ENCODE measurements at places on chromosomes 5 and 9. TPM values are rescaled to one million over a fixed set of nuclear protein-coding genes. Genes with fewer than 3 reads are reported as not detected.

GRCh38 chr9:112743216-112743836 lies 7.2 kb upstream of the SNX30 start:
- no peaks in the 10 kb centered on the region for H3K4me1 ChIP-seq
- H3K4me3 ChIP-seq: no peak overlapping the region
- H3K27me3 ChIP-seq: no peaks in the 10 kb centered on the region
- no peak overlapping the region for H3K27ac ChIP-seq
- DNase-seq: no peak
- no peaks in the 10 kb centered on the region for H3K36me3 ChIP-seq

DNA sequence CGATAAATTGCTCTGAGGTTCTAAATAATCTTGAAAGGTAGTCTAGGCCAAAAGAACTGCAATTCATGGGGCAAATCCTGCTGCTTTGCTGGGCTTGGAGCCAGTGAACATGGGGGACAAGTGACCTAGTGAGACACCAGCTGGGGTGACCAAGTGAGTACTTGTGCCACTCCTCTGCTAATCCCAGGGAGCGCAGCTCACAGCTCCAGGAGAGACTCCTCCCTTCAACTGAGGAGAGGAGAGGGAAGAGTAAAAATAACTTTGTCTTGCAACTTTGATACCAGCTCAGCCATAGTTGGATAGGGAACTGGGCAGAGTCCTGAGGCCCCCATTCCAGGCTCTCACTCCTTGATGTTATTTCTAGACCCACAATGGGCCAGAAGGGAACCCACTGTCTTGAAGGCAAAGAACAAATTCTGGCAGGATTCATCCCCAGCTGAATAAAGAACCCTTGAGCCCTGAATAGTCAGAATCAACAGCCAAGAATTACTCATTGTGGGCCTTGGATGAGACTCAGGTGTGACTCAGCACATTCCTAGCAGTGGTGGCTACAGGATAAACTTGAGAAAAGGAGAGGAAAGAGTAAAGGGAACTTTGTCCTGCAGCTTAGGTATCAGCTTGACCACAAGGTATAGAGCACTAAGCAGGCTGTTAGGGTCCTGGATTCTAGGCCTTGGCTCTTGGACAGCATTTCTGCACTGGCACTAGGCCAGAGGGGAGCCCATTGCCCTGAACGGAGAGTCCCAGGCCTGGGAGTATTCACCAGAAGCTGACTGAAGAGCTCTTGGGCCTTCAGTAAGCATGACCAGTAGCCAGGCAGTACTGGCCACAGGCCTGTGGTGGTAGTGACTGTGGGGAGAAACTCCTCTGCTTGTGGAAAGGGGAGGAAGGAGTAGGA lies 288.3 kb upstream of the CDH18 start:
- no peak for DNase-seq
- H3K4me3 ChIP-seq: no peak overlapping the region
- H3K27ac ChIP-seq: no peak overlapping the region

GRCh38 chr9:71683598-71684235 lies 84.6 kb downstream of the CEMIP2 start:
- no peak overlapping the region for H3K4me3 ChIP-seq
- H3K27me3 ChIP-seq: no peaks in the 10 kb centered on the region
- peaks cover 11% of the 10 kb centered on the region for H3K36me3 ChIP-seq
- no peak overlapping the region for H3K27ac ChIP-seq
- no peak for DNase-seq

GRCh38 chr5:66459728-66460127 lies 136.5 kb upstream of the MAST4 start:
- H3K4me1 ChIP-seq: no peaks in the 10 kb centered on the region
- H3K36me3 ChIP-seq: no peaks in the 10 kb centered on the region
- H3K4me3 ChIP-seq: no peak overlapping the region
- no peak for DNase-seq
- H3K27ac ChIP-seq: no peak overlapping the region

The TLE1 gene
- 54.3 TPM for total RNA-seq

GRCh38 chr9:114666851-114667250 lies 9.2 kb upstream of the TEX53 start:
- no peak for DNase-seq
- H3K27ac ChIP-seq: no peak overlapping the region
- H3K27me3 ChIP-seq: no peaks in the 10 kb centered on the region
- H3K36me3 ChIP-seq: no peaks in the 10 kb centered on the region

DNA sequence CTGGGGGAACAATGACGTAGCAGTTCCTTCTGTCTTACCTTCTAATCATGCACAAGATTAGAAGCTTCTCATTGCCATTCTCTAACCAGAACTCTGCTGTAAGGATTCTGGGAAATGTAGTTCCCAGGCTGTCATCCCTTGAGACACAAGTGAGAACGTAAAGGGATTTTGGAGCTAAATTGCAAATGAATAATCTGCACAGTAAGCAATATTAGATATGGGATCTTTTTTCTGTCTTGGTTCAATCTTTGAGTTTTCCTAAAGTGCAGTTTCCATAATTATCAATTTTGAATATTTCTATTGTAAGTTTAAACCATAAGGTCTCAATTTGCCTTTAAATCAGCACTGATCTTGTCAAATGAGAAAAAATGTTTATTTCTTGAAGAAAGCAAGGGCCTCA lies 189.7 kb upstream of the PLPPR1 start:
- H3K27ac ChIP-seq: no peak overlapping the region
- H3K4me3 ChIP-seq: no peak overlapping the region
- DNase-seq: no peak
- no peaks in the 10 kb centered on the region for H3K36me3 ChIP-seq

DNA sequence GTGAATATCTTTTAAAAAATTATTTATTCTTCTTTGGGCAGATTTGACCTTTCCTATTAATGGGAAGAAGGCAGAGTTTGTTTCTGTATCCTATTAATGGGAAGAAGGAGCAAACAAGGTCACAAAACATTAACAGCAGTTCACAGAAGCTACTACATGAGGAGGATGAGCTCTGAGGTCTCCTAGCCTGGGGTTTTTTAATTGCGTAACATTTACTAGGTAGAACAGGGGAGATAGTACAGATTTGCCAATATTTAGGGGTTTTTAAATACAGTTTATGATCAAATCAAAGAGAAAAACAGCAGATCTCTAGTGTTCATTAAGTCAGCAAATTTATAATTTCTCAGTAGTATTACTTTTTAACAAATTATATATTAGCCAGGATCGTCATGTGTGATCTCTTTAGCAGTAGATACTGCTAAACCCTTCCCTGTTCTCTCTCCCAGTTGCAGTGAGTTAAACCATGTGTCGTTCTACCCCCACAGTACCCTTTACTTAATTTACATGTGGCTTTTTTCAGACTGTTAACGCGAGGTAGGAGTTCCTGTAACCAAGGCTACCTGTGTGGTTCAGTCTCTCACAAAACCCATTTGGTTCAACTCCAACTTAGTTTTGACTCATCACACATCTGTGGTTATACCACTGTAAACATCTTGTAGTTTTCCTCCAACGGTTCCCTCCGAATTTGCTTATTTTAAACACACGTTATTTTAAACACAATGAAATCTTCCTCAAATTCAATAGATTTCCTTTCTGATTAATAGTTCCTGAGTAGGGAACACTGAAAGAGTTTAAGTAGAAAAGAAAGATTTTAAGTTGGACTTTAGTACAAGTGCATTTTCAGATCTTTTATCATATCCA lies 13.3 kb downstream of the SLC25A46 start:
- H3K4me3 ChIP-seq: no peak overlapping the region
- no peaks in the 10 kb centered on the region for H3K4me1 ChIP-seq
- no peaks in the 10 kb centered on the region for H3K27me3 ChIP-seq
- H3K27ac ChIP-seq: no peak overlapping the region
- no peak for DNase-seq

- no peaks in the 10 kb centered on the region for H3K36me3 ChIP-seq
- no peaks in the 10 kb centered on the region for H3K27me3 ChIP-seq
- H3K4me1 ChIP-seq: no peaks in the 10 kb centered on the region
- no peak for DNase-seq
- H3K27ac ChIP-seq: no peak overlapping the region
- H3K4me3 ChIP-seq: no peak overlapping the region
These were observed 36.3 kb upstream of the STX17 start for GRCh38 chr9:99870126-99870525.

- H3K36me3 ChIP-seq: no peaks in the 10 kb centered on the region
- no peak overlapping the region for H3K4me3 ChIP-seq
- DNase-seq: no peak
- H3K27me3 ChIP-seq: no peaks in the 10 kb centered on the region
These were observed 96.7 kb downstream of the MVB12B start for GRCh38 chr9:126423142-126423915.

DNA sequence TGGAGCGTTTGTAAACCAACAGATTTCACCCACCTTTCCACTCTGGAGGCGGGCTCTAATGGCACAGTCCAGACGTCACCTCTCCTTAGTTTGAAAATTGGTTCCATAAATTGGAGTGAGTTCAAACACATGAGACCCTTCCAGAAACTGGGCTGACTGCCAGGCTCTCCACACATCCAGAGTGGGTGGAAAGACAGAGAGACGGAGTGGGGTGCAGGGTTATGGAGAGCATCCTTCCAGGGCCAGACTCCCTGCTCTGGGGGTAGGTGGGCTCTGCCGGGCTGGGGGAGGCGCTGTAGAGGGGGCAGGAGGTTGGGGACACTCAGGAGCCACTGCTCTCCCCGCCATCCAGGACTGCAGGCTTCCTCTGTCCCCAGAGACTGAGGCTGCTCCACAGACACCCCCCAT lies 104.7 kb upstream of the PHYKPL start:
- no peaks in the 10 kb centered on the region for H3K36me3 ChIP-seq
- H3K4me3 ChIP-seq: no peak overlapping the region
- no peak for DNase-seq
- peaks cover 4% of the 10 kb centered on the region for H3K4me1 ChIP-seq
- H3K27me3 ChIP-seq: no peaks in the 10 kb centered on the region
- no peak overlapping the region for H3K27ac ChIP-seq

DNA sequence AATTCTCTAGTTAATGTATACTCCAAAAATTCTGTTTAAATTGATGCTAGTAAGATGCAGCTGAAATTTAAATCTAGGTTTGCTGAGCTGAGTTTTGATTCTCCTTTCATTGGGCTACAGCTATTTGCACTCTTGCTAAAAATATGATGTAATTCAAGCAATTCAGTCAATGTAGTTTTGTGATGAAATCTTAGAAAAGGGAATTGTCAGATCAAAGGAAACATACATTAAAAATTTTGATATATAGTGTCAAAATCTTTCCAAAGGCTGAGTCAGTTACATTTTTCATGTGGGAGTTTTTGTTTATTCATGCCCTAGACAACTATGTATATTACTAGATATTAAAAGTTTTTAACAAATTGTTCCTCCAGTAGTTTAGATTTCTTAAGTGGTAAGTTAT lies 334.9 kb upstream of the DAB2 start:
- no peak for DNase-seq
- no peaks in the 10 kb centered on the region for H3K36me3 ChIP-seq
- no peak overlapping the region for H3K4me3 ChIP-seq
- no peaks in the 10 kb centered on the region for H3K27me3 ChIP-seq

The PHF24 gene
- 0.04 TPM for total RNA-seq

DNA sequence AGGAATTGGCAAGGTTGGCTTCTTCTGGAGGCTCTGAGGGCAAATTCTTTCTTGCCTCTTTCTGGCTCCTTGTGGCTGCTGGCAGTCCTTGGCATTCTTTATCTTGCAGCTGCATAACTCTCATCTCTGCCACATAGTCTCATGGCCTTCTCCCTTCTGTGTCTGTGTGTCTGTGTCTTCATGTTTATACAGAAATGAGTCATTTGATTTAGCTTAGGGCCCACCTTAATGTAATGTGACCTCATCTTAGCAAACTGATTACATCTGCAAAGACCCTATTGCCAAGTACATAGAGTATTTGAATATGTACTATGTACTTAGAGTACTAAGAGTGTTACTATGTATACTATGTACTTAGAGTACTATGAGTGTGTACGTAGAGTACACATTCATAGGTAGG lies 122.5 kb downstream of the RFK start:
- H3K36me3 ChIP-seq: no peaks in the 10 kb centered on the region
- H3K4me1 ChIP-seq: no peaks in the 10 kb centered on the region
- no peak overlapping the region for H3K27ac ChIP-seq
- DNase-seq: no peak
- no peaks in the 10 kb centered on the region for H3K27me3 ChIP-seq
- H3K4me3 ChIP-seq: no peak overlapping the region

The PCDH1 gene
- total RNA-seq: 18.6 TPM

GRCh38 chr5:5331848-5332247 lies 90.6 kb upstream of the ICE1 start:
- H3K4me3 ChIP-seq: no peak overlapping the region
- no peaks in the 10 kb centered on the region for H3K27me3 ChIP-seq
- no peak overlapping the region for H3K27ac ChIP-seq
- H3K36me3 ChIP-seq: no peaks in the 10 kb centered on the region
- DNase-seq: no peak

GRCh38 chr5:102591650-102592049 lies 92.8 kb upstream of the SLCO6A1 start:
- DNase-seq: no peak
- no peak overlapping the region for H3K27ac ChIP-seq
- H3K27me3 ChIP-seq: no peaks in the 10 kb centered on the region
- H3K36me3 ChIP-seq: no peaks in the 10 kb centered on the region
- no peak overlapping the region for H3K4me3 ChIP-seq
- no peaks in the 10 kb centered on the region for H3K4me1 ChIP-seq

- no peak overlapping the region for H3K4me3 ChIP-seq
- H3K4me1 ChIP-seq: no peaks in the 10 kb centered on the region
- no peak for DNase-seq
- peaks cover 2% of the 10 kb centered on the region for H3K27me3 ChIP-seq
- no peak overlapping the region for H3K27ac ChIP-seq
These were observed 14.9 kb downstream of the ADAMTS2 start for GRCh38 chr5:179330186-179330900.

- no peaks in the 10 kb centered on the region for H3K27me3 ChIP-seq
- no peak overlapping the region for H3K4me3 ChIP-seq
- no peak overlapping the region for H3K27ac ChIP-seq
These were observed 323.2 kb upstream of the CCNH start for GRCh38 chr5:87735923-87736322.

DNA sequence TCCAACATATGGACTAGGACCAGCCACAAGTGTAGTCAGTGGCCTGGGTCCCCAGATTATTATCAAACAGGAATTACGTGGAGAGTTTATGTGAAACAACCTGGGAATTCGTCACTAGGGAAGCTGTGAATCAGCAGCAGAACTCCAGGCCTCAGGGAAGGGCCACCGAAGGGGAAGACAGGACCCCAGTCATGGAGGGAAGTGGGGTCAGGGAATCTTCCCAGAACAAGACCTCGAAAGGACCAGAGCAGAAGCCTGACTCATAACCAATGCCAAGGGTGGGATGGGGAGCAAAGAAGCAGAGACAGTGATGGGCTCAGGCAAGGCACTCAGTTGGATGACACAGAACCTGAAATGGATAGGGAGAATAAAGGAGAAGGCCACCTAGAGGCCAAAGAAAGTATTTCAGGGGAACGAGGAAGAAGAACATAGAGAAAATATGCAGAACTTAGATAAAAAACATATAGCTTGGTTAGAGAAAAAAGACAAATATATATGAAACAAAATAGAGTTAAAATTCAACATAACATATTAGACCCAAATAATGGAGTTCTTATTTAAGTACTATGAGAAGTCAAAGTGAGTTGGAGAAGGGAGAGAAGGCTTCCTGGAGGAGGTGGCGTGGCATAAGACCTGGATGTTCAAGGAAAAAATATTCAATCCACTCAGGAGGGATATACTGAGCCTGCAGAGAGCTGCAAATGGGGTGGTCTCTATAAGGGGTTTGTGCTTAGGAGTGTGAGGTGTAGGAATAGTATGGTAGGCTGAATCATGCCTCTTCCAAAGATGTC lies 66.7 kb upstream of the CAST start:
- no peaks in the 10 kb centered on the region for H3K36me3 ChIP-seq
- no peaks in the 10 kb centered on the region for H3K4me1 ChIP-seq
- no peak overlapping the region for H3K27ac ChIP-seq
- DNase-seq: no peak
- no peaks in the 10 kb centered on the region for H3K27me3 ChIP-seq

The PCDHA10 gene
- not detected for total RNA-seq

The MYMK gene
- total RNA-seq: not detected

The LTC4S gene
- total RNA-seq: 1.7 TPM

Data from gastrocnemius medialis (tissue), 4 donors.